ENCODE measurements at places on chromosomes 5 and 9.

GRCh38 chr5:138875552-138875875, 379 bp upstream of the LRRTM2 start:
- no peak for DNase-seq

GRCh38 chr5:40437452-40437861, 242.3 kb upstream of the PTGER4 start:
- no peak for DNase-seq

GRCh38 chr5:137122558-137122957, 376.6 kb downstream of the SPOCK1 start:
- DNase-seq = no peak

GRCh38 chr5:6328173-6328572, 50.2 kb downstream of the MED10 start:
- DNase-seq = peak; percentile 63

DNA sequence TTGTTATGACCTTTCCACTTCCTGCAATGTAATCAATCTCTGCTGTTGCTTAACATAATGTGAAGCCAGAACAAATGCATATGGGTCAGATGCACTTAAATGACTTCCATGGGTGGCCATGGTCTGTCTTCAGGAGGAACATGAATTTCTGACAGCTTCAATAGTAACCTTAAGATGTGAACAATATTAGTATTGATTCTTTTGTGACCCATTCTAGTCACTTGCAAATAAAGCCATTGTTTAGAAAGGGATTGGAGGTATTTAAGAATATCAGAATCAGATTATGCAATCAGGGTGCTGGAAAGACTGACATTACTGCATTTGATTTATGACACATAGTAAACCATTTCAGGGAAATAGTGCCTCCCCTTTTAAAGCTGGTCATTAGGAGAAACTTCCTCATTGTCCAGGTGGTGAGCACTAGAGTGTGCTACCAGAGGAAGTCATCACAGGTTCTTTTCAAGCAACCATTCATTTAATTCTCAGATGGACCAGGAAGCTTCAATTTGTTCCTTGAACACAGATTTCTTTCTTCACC, 32.1 kb downstream of the GRIN3A start:
- DNase-seq = no peak

GRCh38 chr5:114308017-114308416, 53.9 kb upstream of the KCNN2 start:
- DNase-seq = no peak

DNA sequence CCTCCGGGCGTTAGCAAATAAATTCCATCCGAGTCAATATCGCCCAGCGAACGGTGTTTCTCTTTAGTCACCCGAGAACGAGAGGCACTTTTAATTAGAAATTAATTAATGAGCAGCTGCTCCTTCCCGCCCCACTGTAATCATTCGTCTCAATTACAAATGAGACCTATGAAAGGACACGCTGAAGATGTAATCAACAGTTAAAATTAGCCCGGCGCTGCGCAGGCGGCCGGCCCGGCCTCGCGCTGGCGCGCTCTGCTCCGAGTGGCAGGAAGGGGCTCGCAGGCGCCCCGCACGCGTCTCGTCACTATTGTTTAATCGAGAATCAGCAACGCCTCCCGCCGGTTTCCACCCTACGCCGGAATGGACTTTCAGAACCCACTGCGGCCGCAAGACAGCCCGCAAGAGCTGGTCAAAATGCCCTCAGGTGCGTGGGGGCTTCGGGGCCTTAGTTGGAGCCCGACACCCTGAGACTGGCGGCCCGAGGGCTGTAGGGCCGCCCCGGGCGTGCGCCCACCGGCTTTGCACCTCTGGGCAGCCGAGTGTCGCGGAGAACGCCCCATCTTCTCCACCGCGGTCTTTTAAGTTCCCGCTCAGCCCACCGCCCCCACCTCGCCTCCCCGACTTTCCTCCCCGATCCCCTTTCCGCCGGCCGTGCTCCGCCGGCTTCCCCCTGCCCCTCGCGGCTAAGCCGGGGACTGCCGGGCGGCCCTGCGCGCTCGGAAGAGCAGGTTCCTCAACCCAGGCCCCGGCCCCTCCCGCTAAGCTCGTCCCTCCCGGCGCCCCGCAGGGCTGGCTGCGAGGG, 597 bp upstream of the IRX4 start:
- DNase-seq = no peak

GRCh38 chr9:70222354-70222753, 36.4 kb upstream of the SMC5 start:
- no peak for DNase-seq
